Endodermal cell (in vitro differentiated cells): ENCODE measurements at places on chromosomes 13 and 19.
A peak's percentile ranks its signal among the peaks of the same experiment; 100 is the strongest.

GRCh38 chr19:13909430-13909829 lies 3.4 kb downstream of the CC2D1A start:
- no peak for DNase-seq

DNA sequence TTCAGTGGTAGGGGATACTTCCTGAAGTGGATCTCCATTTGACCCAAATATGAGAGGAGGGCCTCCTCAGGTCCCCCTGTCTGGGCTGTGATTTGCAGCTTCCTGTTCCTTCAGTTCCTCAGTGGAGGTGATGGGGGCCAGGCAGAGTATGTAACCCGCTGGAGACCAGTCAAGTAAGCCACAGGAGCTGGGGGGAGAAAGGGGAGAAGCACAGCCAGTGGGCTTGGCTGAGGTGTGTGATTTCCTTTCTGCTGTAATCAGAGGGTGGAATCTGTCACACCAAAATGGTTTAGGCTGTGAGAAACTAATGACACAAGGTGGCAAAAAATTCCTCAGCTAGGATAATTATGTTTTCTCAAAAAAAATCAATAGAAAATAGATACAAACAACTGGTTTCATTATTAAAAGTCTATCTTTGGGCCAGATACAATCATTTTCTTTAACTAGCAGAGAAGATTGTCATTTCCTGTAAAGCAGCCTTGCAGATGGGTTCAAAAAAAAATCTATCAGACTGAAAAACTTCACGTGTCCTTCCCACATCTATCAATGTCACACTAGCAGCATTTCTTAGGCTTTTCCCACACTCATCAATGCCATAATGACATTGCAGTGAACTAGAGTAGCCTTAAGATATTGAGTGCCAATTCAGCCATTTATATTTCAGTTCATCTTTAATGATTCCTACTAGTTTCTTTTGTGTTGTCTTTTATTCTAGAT lies 1660.3 kb downstream of the EFNB2 start:
- DNase-seq, result no peak

GRCh38 chr13:112444416-112445399 lies 68.6 kb downstream of the SPACA7 start:
- DNase-seq, result peak; percentile 42

- DNase-seq, result no peak
These were observed 483.2 kb downstream of the DIAPH3 start for GRCh38 chr13:59680429-59681024.

- DNase-seq, result no peak
These were observed 6.6 kb upstream of the OR10H5 start for GRCh38 chr19:15780610-15781418.
